ENCODE measurements at places on chromosomes 13 and 19. TPM values are rescaled to one million over a fixed set of nuclear protein-coding genes. Genes with fewer than 3 reads are reported as not detected.

CYP2B6 gene
- 1.8 TPM for polyA plus RNA-seq

LCP1 gene
- polyA plus RNA-seq = 10.1 TPM

TYROBP gene
- polyA plus RNA-seq = 13.5 TPM

NLRP7 gene
- polyA plus RNA-seq = not detected

KLK4 gene
- polyA plus RNA-seq = not detected

OR7C1 gene
- polyA plus RNA-seq = 0.13 TPM

PPP1R13L gene
- polyA plus RNA-seq = 11.4 TPM

ZNF534 gene
- polyA plus RNA-seq = 0.34 TPM

MED29 gene
- polyA plus RNA-seq = 41.3 TPM

CD70 gene
- polyA plus RNA-seq = not detected

UTP14C gene
- polyA plus RNA-seq = 37.3 TPM

ICAM1 gene
- polyA plus RNA-seq = 7.3 TPM

ZNF569 gene
- polyA plus RNA-seq = 10.1 TPM

METTL21C gene
- polyA plus RNA-seq = 0.59 TPM

DNA sequence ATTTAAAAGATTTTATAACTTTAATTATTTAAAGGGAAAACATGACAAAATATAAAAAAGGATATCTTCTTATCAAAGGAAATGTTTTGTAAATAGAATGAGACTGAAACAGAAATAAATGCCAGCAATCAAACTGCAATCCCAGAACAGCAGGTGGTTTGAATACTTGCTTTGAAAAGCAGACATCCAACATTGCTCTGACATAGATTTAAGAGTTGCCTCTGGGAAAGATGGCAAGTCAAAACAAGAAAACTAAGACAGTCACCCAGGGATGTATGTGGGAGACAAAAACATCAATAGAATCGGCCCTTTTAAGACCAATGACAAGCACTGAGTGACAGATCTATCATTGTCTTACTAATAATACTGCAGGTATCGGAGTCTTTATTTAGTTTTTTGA lies 789.7 kb upstream of the GPC6 start:
- DNase-seq = no peak

DNA sequence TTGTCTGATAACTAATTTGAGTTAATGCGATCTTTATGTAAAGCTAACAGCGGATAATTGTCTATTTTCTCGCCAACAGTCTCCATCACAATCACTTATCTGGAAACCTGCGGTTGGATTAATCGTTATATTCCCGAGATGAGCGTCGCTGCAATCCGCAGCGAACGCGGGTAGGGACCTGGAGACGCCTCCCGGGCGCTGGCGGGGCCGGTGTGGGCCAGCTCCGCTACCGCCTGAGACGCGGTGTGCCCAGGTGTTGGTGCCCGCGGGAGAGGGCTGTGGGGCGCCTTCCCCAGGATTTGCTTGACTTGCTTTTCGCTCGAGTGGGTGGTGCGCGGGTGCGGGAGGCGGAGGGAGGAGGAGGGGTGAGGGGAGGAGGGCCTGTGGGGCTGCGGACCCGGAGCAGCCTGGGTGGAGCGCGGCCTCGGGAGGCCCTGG lies 38.3 kb downstream of the SOX1 start:
- no peak for DNase-seq

GRCh38 chr13:88863116-88863515 lies 1191.9 kb downstream of the SLITRK5 start:
- no peak for DNase-seq

- no peak for DNase-seq
Measured at GRCh38 chr13:98100481-98100880, 42.4 kb upstream of the FARP1 start.

GRCh38 chr19:51808333-51808986 lies 13.5 kb downstream of the FPR3 start:
- DNase-seq = no peak

- no peak for DNase-seq
Measured at GRCh38 chr13:110382229-110382628, 75.1 kb downstream of the COL4A2 start.

- DNase-seq = no peak
Measured at GRCh38 chr19:51784109-51784785, 10.7 kb upstream of the FPR3 start.

DNA sequence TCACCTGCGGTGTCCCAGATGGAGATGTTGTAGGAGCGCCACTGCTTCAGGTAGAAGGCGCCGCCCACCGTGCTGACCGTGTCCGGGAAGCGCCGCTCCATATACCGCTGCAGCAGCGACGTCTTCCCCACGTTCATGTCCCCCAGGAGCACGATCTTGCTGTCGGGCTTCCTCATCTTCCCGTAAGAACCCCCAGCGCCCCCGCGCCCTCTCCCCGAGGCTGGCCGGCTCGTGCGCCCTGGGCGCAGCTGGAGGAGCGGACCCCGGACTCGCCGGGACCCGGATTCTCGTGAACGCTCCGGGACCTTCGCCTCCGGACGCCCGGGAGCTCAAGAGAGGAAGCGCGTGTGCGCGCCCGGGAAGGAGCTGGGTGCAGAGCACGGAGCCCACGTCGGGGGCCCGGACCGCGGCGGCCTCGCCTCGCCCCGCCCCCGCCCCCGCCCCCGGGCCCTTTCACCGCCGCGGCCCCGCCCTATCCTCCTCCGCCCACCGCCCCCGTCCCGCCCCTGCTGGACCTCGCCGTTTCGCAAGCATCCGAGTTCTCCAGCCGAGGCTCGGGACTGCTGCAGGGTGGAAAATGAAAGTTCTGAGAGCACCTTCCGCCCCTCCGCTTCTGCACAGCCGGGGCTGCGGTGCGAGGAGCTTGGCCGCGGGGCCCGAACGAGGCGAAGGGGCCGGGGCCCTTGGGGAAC lies at the start of gene RAB20:
TSS of gene RAB20 (minus strand) at position 379 of the 692 bp plus-strand sequence. CDS start at position 176, 203 bp downstream.
- no peak for DNase-seq

- DNase-seq = no peak
Measured at GRCh38 chr19:53389571-53389970, 5.4 kb upstream of the ZNF765 start.

DNA sequence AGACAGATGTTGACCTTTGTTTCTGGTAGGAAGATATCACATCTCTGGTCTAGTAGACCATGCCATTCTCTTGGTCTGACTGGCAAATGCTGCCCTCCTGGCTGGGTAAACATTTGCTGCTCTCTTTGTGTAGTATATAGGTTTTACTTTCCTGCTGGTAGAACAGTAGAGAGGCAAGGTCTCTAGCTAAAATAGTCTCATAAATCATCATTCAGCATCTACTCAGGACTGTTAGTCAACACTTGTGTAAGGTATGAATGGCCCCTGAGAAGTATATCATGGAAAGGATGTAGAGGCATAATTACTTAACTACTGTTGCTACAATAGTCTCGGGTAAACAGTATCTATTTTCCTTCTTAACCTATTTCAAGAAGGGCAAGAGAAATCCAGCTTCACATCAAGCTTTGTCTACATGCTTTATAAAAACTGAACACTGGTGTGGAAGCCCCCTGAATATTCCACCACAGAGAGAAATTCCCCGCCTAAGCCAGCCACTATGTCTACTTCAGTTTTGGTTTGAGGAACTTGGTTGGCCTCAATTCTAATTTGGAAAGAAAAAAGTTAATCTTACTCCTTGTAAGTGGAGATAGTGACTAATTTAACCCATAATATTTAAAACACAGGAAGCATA lies 18.4 kb upstream of the MYCBP2 start:
- DNase-seq = no peak

- peak; percentile 86 for DNase-seq
Measured at GRCh38 chr19:13150187-13150930, at the start of the genes IER2 and STX10. Gene IER2 (plus strand): TSS chr19:13150411. CDS start chr19:13153187, 2,776 bp downstream. Gene STX10 (minus strand): TSS chr19:13150375. CDS start chr19:13150173, 202 bp downstream.

DNA sequence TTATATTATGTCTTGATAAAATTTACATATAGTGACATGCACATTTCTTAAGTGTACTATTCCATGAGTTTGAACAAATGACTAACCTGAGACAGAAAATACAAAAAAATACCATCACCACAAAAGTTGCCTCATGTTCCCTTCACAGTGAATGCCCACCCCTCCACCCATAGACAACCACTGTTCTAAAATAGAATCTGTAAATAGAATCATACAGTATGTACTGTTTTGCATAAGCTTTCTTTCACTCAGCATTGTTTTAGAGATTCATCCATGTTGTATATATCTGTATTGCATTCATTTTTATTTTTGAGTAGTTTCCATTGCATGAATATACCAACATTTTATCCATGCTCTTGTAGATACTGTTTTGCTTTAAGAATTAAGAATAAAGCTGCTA lies 23.3 kb upstream of the RBM26 start:
- no peak for DNase-seq

DNA sequence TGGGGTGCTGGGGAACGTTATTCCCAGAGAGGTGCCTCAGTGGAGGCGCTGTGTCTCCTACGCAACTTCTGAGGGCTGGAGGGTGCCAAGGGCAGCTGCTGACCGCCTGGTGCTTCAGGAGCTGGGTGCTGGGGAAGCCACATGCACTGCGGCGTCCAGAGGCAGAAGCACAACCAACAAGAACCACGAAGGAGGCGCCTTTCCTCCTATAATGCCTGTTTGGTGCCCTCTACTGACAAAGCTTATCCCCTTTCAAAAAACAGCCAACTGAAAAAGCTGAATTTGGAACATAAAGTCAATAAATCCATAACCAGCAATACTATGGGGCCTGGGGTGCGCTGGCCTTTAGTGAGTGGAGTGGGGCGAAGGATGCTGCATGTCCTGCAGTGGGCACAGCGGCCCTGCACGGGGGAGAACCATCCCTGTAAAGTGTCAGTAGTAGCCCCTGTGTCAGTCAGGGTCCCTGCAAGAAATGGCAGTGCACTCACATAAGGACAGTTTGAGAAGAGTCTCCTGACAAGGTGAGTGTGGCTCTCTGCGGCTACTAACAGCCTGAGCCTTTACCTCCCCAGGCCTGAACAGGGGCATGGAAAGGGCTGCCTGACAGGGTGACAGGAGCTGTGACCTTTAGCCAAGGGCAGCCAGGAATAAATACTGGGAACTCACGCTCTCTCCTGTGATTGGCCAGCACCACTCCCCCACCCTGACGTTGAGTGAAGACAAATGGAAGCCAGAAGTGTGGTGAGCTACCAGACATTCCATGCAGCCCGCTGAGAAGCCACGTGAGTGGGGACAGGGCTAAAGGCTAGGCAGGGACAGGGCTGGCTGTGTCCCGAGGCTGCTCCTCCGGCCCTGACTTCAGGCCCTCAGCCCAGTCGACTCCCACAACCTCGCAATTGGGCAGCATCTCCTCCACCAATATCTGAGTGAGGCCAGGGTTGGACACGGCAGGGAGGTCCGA lies 4.5 kb upstream of the B3GNT8 start:
- DNase-seq = no peak

GRCh38 chr13:44244288-44244687 lies 129.3 kb upstream of the SERP2 start:
- DNase-seq = no peak

GRCh38 chr13:114032126-114032799 lies 58.4 kb upstream of the C13orf46 start:
- no peak for DNase-seq

DNA sequence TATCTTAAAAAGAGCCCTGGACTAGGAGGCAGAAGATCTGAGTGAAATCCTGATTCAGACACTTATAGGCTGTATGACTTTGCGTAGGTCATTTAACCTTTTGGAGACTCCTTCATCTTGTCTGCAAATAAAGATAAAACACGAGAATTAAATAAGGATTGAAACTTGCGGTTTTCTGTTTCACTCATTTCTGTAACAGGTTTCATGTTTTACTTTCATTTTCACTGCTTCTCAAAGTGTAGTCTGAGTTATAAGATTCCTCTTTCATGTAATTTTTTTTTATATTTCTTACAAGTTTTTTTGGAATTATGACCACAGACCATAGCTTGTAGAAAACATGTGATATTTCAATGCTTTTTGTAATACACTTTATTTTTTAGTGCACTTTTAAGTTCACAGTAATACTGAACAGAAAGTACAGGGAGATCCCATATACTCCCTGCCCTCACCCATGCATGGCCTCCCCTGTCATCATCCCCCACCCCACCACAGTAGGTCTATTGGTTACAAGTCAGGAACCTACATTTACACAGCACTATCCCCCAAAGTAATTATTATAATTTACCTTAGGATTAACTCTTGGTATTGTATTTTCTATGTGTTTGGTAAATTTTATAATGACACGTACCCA lies 174.6 kb downstream of the ITGBL1 start:
- DNase-seq = no peak

DNA sequence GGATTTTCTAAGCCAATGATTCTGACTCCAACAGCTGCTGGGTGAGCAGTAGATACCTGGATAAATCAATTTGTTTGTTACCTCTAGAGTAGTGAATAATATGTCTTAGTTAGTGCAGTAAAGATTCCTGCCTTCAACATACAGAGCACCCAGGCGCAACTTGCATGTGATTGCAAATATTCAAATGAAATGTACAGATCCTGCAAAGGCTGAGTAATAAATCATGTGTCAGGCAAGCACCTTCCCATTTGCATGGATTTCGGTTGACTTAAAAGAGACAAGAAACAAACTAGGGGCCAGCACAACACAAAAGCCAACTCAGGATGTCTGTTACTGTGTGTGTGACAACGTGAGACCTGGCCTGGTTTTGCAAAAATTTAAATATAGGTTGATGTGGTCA lies 79.7 kb downstream of the TNFSF11 start:
- DNase-seq = no peak

DNA sequence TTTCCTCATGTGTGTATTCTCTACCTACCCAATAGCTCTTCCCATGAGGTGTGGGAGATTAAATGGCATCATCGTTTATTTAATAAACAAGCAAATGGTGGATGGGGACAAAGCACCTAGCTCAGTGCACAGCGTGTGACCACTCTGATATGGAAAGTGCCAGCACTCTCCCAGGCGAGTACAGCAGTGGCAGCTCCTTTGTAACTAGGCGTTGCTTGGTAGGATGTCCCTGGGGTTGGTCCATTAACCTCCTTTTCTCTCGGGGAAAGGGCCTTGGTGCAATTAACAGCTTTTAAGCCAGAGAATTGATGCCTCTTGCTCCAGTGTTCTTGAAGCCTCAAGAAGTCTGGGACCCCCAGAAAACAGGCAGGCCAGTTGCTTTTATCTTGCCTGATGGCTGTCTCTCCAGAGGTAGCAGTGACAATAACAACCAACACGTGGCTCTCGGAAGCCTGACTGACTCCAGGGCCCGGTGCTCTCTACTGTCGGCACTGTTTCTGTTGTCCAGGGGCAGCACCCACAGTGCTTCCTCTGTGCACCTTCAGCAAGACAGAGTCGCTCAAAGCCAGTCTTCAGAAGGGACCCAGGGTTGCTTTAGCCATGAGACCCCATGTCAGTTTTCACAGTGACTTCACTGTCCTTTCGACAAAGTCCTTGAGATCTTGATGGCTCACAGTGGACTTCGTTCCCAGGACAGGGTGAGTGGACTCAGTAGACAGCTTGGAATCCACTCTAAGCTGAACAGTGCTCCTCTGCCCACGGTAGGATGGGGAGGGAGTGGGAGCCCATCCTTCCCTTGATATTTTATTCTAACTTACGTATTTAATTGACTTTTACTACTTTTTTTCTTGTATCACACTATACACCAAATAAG lies 33.9 kb upstream of the NPAS1 start:
- DNase-seq = no peak

GRCh38 chr19:28972058-28972852 lies 240.7 kb downstream of the UQCRFS1 start:
- DNase-seq = no peak

DNA sequence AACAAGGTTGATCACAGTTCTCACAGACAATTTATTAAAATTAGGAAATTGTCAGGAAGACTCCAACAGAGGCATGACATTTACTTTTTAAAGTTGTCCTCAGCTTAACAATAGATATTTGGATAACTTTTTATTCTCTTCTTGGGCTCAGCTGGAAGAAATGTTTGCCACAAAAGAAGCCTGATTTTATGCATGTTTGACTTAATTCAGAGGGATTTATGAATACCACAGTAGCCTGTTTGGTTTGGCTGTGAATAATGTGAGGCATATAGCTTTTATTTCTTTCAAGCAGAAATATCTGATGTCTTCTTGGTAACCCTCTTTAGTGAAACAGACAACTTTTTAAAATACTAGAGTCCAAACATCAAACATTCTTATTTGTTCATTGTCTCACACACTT lies 1464.5 kb upstream of the SLC10A2 start:
- no peak for DNase-seq

Data from left renal cortex interstitium (tissue), 4 donors.